ENCODE measurements at places on chromosomes 1 and 21. TPM values are rescaled to one million over a fixed set of nuclear protein-coding genes. Genes with fewer than 3 reads are reported as not detected.

Gene CD1D
- 0.25 TPM for total RNA-seq

Gene SLC6A17
- total RNA-seq = 2.4 TPM

Gene CACNA1S
- total RNA-seq = not detected

Gene TMPRSS3
- not detected for total RNA-seq

Gene C1orf56
- 1.4 TPM for total RNA-seq

Gene KLHL17
- 11.8 TPM for total RNA-seq

Gene ADCY10
- under 0.01 TPM for total RNA-seq

Gene FTCD
- total RNA-seq = 1.1 TPM

Gene EPHA8
- total RNA-seq = not detected

Gene MIS18A
- 8.7 TPM for total RNA-seq

Gene KRTAP12-4
- total RNA-seq = not detected

Gene LIPI
- not detected for total RNA-seq

Gene ADAMTS5
- 4.0 TPM for total RNA-seq

Gene ARHGEF16
- not detected for total RNA-seq

Gene CRYAA
- total RNA-seq = not detected

Gene CNR2
- total RNA-seq = not detected

Gene CASZ1
- not detected for total RNA-seq

Gene SPRR2F
- not detected for total RNA-seq

Gene SPATA1
- 0.37 TPM for total RNA-seq

Gene SYCP1
- not detected for total RNA-seq

Gene CLDN8
- total RNA-seq = not detected

Gene SPRR4
- total RNA-seq = not detected

All from uterine smooth muscle cell (primary cell).